SK-N-SH (cell line): ENCODE measurements at places on chromosomes 2 and 18. TPM values are rescaled to one million over a fixed set of nuclear protein-coding genes. Genes with fewer than 3 reads are reported as not detected.

DNA sequence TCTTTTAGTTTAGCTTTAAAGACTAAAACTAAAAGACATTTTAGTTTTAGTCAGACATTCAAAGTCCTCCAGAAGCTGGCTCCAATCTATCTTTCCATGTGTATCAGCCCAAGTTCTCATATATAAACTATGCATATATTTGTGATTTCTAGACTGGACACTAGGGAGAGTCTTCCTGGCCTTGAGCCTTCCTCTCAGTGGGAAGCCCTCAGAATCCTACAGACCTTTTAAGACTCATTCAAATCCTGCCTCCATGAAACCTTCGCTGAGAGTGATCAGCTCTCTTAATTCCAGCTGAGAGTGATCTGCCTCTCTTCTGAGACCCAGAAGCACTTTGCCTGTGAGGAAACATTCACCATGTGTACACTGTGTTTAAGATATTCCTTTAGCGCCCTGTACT, 452.7 kb downstream of the TGIF1 start:
- H3K27me3 ChIP-seq, result peaks cover 7% of the 10 kb centered on the region
- H3K27ac ChIP-seq, result no peak overlapping the region
- no peak overlapping the region for H3K4me3 ChIP-seq

- no peaks in the 10 kb centered on the region for H3K27me3 ChIP-seq
- H3K36me3 ChIP-seq, result peaks cover 84% of the 10 kb centered on the region
- no peaks in the 10 kb centered on the region for H3K4me1 ChIP-seq
Measured at GRCh38 chr18:62258616-62259015, 66.5 kb upstream of the TNFRSF11A start.

GRCh38 chr2:88022669-88022921, 6.2 kb upstream of the RNU2-63P start:
- no peak for DNase-seq
- H3K27ac ChIP-seq, result no peak overlapping the region
- H3K27me3 ChIP-seq, result no peaks in the 10 kb centered on the region
- peaks cover 10% of the 10 kb centered on the region for H3K36me3 ChIP-seq

DNA sequence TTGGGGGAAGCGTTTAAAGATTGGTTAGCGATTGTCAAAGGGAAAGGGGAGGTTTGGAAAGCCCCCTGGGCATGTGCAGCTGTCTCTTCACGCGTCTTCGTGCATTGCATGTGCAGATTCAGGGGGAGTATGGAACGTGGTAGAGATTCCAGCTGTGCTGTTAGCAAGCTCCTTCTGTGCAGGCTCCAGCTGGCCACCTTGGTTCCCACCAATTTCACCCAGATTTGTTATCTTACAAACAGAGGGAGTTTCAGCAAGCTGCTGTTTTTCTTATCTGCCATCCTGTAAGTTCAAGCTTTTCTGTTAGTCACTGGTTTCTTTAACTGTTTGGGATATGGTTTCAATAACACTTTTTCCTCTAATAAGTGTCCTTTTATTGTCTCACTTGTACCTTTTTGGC, 30.4 kb downstream of the FARP2 start:
- no peaks in the 10 kb centered on the region; the same call in none of the 2 replicates for H3K36me3 ChIP-seq
- H3K4me3 ChIP-seq, result no peak overlapping the region
- H3K4me1 ChIP-seq, result peaks cover 5% of the 10 kb centered on the region
- no peak overlapping the region; the same call in 1 of the 2 replicates for H3K27ac ChIP-seq
- H3K27me3 ChIP-seq, result no peaks in the 10 kb centered on the region

- H3K27ac ChIP-seq, result no peak overlapping the region
- H3K36me3 ChIP-seq, result no peaks in the 10 kb centered on the region
- H3K27me3 ChIP-seq, result no peaks in the 10 kb centered on the region
- no peak for DNase-seq
- H3K4me3 ChIP-seq, result no peak overlapping the region
- peaks cover 2% of the 10 kb centered on the region for H3K4me1 ChIP-seq
Measured at GRCh38 chr2:149423630-149424029, 93.2 kb downstream of the LYPD6 start.

DNA sequence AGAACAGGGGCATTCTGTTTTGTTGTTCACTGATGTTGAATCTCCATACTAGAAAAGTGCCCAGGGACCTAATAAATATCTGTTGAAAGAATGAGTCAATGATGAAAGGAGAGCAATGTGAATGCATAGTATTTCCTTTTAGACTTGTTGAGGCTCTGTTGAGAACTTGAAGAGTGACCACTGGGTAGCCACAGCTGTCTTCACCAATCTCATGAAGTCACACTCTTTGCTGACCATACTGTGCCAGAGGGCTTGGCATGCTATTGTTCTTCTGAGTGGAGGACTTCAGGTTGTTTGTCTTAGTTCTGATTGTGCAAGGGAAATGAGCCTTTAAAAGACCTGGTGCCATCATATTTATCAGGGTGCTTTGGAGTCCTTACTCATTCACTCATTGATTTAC, 41.6 kb upstream of the NT5C1B start:
- no peak for DNase-seq
- H3K36me3 ChIP-seq, result no peaks in the 10 kb centered on the region
- peak overlapping the region; percentile 50; the same call in 1 of the 2 replicates for H3K27ac ChIP-seq
- H3K27me3 ChIP-seq, result no peaks in the 10 kb centered on the region
- H3K4me3 ChIP-seq, result no peak overlapping the region

DNA sequence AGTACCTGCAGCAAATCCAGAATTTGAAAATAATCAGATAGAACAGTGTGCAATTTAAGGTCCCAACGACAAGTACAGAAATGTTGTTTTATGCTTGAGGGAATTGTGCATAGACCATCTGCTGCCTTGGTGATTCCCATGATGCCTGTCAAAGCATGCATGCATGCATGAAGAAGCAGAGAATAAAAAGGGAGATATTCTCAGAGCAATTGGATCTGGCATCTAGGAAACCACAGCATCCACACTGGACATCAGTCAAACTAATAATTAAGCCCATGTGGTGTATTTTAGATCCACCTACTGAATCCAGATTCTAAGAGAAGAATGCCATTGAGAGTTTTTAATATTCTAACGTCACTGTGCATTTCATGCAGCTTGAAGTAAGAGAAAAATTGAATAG, 361.2 kb downstream of the FSIP2 start:
- no peaks in the 10 kb centered on the region for H3K27me3 ChIP-seq
- DNase-seq, result no peak
- H3K36me3 ChIP-seq, result no peaks in the 10 kb centered on the region

DNA sequence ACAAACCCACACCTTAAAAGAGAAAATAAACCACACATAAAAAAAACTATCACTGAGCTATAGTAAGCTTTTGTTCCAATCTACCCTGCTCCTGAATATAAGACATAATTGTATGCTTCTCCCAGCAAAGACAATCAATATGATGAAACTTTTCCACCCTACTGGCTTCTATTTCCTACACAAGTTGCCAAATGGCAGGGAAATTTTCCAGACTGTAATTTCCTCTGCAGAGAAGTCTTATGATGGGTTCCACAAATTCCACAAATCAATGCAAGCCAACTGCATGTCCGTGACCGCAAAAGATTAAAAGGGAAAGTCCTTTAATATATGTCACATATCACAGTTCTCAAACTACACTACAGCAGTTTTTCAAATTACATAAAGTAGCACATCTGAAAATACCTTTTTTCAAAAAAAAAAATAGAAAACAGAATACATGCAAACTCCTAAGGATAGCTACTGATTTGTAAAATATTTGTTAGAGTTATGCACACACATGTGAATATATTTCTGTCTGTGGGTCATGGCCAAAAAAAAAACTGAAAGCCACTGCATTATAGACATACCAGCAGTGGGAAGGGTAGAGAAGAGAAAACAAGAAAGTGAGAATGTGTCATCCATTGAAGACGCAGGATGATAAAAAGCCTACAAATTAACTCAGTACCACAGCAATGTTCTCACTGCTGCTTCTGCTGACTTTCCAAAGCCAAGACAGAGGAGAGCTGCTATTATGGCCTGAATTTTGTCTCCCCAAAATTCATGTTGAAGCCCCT, 61.4 kb downstream of the RPL31 start:
- H3K4me1 ChIP-seq, result 0 out of 2 replicates have a peak, but pooled peaks cover 6% of the 10 kb centered on the region
- no peak overlapping the region for H3K27ac ChIP-seq
- no peak for DNase-seq
- no peaks in the 10 kb centered on the region for H3K27me3 ChIP-seq
- H3K36me3 ChIP-seq, result no peaks in the 10 kb centered on the region

- no peak overlapping the region for H3K4me3 ChIP-seq
- no peaks in the 10 kb centered on the region for H3K27me3 ChIP-seq
- H3K36me3 ChIP-seq, result no peaks in the 10 kb centered on the region
- H3K4me1 ChIP-seq, result peaks cover 8% of the 10 kb centered on the region; the same call in 1 of the 2 replicates
- DNase-seq, result no peak
Measured at GRCh38 chr2:144234542-144234871, 285.4 kb downstream of the ZEB2 start.

GRCh38 chr2:69847068-69847828, 17.8 kb downstream of the GMCL1 start:
- H3K27ac ChIP-seq, result no peak overlapping the region
- no peaks in the 10 kb centered on the region for H3K4me1 ChIP-seq
- peaks cover 45% of the 10 kb centered on the region for H3K36me3 ChIP-seq

DNA sequence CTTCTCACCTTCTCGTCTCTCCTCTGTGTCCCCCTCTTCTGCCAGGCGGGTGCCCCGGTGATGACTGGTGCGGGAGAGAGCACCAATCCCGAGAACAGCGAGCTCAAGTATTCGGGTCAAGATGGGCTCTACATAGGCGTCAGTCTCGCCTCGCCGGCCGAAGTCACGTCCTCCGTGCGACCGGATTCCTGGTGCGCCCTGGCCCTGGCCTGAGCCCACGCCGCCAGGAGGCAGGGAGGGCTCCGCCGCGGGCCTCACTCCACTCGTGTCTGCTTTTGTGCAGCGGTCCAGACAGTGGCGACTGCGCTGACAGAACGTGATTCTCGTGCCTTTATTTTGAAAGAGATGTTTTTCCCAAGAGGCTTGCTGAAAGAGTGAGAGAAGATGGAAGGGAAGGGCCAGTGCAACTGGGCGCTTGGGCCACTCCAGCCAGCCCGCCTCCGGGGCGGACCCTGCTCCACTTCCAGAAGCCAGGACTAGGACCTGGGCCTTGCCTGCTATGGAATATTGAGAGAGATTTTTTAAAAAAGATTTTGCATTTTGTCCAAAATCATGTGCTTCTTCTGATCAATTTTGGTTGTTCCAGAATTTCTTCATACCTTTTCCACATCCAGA, 31.3 kb downstream of the GATA6 start:
- DNase-seq, result no peak
- no peaks in the 10 kb centered on the region for H3K4me1 ChIP-seq
- no peak overlapping the region for H3K4me3 ChIP-seq
- H3K27ac ChIP-seq, result no peak overlapping the region

DNA sequence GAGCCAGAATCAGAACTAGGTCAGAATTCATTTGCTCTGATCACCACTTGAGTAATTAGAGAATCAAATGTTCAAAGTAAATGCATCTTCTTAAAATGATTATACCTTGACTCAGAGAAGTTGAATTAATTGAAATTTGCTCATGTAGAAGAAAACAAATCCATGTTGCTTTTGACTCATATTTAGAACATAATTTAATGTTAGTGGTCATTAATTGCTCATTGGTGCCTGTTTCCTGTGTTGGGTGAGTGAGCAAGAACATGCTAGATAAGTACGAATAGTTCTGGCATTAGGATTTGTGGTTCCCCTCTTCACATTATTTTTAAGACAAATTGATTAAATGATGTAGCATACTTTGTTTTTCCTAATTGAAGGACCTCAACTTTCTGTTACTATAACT, 19.0 kb downstream of the ACVR2A start:
- no peaks in the 10 kb centered on the region for H3K36me3 ChIP-seq
- DNase-seq, result no peak
- no peak overlapping the region for H3K4me3 ChIP-seq
- H3K27me3 ChIP-seq, result no peaks in the 10 kb centered on the region

SH3RF3 gene
- 1.3 and 1.9 TPM in 2 replicates for polyA plus RNA-seq

UGT1A5 gene
- polyA plus RNA-seq, result not detected in 2 replicates
